Fibroblast of lung (primary cell): ENCODE measurements at places on chromosomes 1 and 21.

DNA sequence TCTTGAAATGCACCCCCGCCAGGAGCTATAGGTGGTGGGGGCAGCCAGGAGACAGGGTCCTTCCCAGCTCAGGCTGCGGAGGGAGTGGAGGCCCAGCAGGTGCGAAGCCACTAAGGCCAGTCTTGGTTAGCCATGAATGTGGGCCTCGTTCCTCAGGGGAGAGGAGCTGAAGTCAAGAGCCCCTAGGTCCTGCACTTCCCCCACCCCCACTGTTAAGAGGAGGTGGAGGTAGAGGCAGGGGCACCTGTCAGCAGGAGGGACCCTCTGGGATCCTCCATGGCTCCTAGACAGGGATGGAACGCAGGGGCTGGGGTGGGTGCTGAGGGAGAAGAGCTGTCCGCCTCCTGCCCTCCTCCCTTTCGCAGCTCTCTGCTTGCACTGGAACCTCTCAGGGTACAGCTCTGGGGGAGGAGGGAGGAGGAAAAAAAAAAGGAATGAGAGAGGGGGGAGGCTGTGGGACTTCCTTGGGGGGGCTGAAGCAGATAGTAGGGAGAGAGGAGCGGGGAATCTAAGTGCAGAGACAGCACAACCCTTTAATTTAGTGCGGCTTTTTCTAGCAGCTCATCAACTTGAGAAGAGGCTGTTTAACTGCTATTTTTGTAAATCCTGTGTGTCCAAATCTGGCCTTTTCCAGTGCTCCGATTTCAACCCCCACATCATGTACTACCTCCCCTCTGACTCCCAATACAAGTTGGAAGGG, 37.0 kb downstream of the MATN1 start:
- no peak for DNase-seq

DNA sequence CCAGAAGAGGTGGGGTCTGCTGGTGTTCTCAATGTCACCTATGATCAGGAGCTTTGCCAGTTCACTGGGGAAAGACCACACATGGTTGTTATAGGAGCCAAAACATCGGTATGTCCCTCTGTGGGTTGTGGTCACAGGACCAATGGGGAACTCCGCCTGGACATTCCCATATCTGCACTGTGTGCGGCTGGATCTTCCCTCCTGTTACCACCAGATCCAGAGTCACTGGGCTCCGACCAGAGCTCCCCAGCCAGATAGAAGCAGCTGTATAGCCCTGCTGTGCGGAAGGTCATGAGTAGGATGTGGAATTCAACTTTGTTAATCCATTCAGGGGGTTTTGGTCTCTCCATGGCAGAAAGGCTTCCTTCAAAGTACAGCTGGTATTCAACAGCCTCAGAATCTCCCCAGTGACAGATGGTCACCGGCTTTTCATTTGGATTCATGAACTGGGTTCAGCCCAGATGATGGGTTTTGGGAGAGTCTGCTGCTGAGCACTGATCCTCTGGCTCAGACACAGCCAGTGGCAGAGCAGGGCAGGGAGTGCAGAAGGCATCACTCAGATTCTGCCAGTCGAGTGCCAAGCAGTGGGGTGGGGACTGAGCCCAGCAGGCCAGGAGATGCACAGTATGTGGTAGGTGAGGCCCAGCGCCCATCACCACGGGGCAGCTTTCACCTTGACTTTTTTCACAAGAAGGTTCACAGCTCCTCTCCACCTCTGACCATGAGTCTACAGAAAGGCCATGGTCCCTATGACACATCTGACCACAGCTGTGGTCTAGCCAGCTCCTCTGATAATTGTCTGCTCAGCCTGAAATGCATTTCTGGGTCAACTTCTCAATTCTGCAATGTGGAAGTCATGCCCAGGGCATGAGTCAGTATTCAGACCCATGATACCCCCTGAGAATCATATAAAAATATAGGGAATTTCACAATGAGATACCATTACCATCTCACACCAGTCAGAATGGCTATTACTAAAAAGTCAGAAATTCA, 2.9 kb upstream of the SHCBP1L start:
- DNase-seq = peak; percentile 70

DNA sequence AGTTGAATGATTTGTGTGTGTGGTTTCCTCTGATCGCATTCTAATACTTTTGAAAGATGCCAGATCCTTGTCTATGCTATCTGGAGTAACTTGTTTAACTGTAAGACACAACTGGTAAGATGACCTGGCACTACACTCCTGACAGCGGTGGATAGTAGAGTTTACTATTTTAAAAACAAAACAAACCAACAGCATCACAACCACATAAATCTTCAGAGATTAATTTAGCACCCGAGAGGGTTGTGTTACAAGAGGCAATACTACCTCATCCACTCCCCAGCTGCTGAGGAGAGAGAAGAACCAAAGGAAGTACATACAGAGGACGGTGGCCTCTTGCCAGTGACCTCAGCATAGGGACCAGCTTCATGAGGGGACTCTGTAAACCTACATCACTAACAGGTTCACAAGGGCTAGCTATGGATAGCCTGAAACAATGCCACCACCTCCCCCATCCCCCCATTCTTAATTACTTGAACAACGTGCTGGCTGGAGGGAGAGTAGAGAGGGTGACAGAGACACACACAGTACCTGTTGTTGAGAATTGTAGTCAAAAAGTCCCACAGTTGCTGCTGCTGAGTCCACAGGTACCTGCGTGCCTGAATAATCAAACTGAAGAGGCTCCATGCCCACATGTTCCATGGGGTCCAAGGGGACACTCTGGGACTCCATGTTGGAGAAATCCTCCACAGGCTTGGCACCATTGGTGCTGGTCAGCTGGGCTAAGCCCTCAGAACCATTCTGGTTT, 73.5 kb downstream of the PUM1 start:
- DNase-seq = no peak

GRCh38 chr1:56578963-56579875, at the start of gene PLPP3:
TSS of gene PLPP3 (minus strand) at chr1:56579563. CDS start at chr1:56579016, 547 bp downstream.
- peak; percentile 93 for DNase-seq

DNA sequence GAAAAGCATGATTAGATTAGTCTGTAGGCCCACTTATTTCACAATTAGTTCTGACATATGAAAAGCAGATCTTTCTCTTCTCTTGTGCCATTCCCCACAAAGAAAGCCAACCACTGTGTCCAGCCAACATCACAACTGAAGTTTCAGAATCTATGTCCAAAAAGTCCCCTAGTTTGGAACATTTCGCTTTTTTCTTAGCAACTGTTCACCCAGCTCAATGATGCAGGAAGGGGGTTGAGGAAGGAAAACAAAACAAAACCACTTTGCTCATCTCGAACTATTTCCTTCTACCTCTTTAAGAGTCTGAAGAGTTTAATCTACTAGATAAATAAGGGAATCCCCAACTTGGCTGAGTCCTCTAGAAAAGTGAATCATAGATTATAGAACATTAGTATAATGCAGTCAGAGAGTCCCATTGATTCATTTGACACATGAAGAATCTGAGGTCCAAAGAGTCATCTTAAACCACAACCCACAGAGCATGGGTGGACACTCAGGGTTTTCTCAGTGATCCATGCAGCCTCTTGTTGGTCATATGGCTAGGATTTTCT, 159.3 kb upstream of the SGIP1 start:
- DNase-seq = peak; percentile 95

- DNase-seq = no peak
Observed at GRCh38 chr1:203549309-203549708, 55.4 kb downstream of the OPTC start.

- peak; percentile 84 for DNase-seq
Observed at GRCh38 chr1:16145662-16146278, 10.1 kb downstream of the EPHA2 start.

DNA sequence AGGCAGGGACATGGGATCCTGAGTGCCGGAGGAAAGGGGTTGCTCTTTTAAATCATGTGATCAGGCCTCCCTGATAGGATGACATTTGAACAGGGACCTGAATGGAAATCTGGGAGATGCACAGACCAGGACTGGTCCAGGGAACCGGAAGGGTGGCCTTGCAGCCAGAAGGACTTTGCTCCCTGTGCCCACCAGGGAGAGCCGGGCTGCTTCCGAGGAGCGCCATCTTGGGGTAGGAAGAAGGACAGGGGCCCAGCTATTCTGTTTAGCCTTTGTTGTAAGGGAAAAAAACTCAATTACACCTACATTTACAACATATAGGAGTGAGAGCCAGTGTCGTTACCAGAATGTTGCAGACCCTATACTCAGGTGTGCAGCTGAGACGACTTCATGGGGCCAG, 5.5 kb downstream of the KLHDC7A start:
- no peak for DNase-seq

- no peak for DNase-seq
Observed at GRCh38 chr21:32200029-32200428, 78.8 kb downstream of the MIS18A start.

DNA sequence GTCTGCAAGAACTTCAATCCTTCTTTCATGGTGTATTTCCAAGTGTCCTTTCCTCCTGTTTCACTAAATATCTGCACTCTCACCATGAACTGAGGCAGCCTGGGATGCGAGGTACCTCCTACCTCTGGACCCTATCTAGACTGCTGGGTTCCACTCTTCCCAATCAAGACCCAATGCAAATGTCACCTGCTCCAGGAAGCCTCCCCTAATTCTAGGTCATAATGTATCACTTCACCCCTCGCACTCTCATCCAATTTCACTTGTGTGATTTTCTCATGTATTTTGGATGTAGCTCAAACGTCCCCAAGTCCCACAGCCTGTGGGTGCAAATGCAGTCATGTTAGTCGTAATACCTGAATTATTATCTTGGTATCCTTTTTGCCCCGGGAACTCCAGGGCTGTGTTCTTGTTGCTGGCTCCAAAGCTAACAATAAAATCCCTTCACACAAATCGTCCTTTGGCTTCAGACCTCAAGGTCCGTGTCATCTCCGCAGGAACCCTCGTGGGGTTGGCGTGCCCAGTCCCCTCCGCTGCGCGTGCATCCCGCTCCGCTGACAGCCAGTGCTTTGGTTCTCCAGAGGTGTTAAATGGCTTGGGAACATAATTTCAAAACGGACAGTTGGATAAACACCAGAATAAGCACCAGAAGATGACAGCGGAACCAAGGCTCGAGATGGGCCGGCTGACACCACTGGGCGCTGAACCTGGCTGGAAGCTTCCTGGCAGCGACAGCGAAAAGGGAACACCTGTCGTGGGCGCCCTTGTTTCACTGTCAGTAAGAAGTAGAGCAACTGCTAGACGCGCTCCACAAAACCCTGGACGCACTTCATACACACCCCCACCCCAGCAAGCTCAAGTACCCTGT, 1.0 kb upstream of the BACH1 start:
- DNase-seq = no peak

GRCh38 chr1:35350872-35351271, 82.4 kb downstream of the ZMYM4 start:
- DNase-seq = no peak

GRCh38 chr1:116389013-116389412, 16.0 kb downstream of the ATP1A1 start:
- DNase-seq = no peak

DNA sequence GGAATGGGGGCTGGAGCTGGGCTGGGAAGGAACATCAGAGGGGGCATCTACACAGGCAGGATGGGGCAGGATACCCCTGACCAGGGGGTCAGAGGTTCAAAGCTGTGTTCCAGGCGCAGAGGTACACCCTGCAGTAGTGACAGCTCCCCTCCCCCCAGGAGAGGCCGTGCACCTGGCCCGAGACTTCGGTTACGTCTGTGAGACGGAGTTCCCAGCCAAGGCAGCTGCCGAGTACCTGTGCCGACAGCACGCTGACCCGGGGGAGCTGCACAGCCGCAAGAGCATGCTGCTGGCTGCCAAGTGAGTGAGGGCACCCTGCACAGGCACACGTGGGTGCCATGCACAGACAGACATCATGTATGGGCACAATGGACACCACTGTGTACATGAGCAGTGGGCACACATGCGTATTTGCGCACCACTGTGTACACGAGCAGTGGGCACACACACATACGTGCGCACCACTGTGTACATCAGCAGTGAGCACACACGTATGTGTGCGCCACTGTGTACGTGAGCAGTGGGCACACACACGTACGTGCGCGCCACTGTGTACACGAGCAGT, 17.4 kb downstream of the TFAP2E start:
- DNase-seq = no peak

DNA sequence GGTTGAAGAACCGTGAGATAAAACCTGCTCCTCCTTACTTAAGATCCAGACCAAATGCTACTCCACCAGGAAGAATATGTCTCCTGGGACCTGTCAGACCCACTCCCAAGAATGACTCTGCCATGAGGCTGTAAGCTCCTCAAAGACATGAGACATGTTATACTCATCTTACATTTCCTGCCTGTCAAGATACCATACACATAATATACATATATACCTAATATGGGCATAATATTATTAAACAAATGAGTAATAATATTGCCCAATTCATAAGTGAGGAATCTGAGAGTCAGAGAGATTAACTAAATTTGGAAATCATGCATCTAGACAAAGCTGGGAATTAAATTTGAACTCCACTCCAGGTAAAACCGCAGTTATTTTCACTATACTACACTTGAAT, 634.9 kb downstream of the LMO4 start:
- DNase-seq = peak; percentile 30

GRCh38 chr1:24621121-24621520, 22.0 kb upstream of the SRRM1 start:
- no peak for DNase-seq

DNA sequence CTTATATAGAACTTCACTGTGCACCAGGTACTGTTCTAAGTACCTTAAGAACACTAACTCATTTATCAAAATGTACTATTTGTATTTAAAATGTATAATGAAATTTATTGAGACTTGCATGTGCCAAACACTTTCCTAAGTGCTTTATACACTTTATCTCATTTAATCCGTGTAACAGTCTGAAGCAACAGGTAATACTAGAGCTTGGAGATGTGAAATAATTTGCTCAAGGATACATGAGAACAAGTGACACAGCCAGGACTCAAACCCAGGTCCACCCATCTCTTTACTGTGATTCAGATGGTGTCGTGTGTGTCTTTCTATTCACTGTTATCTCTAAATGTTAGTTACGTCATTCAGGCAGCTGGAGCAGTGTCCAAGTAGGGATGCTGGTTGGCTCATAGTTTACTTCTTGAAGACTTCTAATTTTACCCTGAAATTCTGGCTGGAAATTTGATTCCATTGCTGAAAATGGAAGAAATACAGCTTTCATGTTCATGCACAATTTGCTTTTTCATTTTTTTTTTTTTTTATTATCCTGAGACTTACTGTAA, 169.7 kb upstream of the UBE2U start:
- peak; percentile 95 for DNase-seq

- no peak for DNase-seq
Observed at GRCh38 chr1:204373911-204374310, 14.2 kb upstream of the PLEKHA6 start.

GRCh38 chr1:185646202-185646683, 87.9 kb upstream of the HMCN1 start:
- peak; percentile 94 for DNase-seq

- no peak for DNase-seq
Observed at GRCh38 chr1:207887542-207888201, 23.3 kb downstream of the CD34 start.
